ENCODE measurements at places on chromosomes 11 and 22.

GRCh38 chr11:57349491-57350274 lies 11.5 kb downstream of the P2RX3 start:
- DNase-seq: no peak

DNA sequence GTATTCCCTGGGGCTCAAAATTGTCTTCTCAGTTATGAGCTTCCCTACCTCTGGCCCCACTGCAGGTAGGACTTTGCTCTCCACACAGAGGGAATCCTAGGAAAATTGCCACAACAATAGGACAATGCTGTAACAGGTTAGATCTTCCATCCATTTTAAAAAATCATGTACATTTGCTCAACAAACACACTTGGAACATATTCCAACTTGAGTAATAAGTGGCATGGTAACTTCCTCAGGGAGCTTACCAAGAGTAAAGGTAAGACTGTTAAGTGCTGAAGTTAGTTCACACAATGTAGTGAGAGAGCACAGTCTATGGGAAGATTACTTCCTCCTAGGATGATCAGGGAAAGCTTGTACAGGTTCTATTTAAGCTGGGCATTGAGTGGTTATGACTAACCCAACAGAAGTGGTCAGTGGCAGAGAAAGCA lies 78.9 kb upstream of the BIRC3 start:
- DNase-seq: no peak

DNA sequence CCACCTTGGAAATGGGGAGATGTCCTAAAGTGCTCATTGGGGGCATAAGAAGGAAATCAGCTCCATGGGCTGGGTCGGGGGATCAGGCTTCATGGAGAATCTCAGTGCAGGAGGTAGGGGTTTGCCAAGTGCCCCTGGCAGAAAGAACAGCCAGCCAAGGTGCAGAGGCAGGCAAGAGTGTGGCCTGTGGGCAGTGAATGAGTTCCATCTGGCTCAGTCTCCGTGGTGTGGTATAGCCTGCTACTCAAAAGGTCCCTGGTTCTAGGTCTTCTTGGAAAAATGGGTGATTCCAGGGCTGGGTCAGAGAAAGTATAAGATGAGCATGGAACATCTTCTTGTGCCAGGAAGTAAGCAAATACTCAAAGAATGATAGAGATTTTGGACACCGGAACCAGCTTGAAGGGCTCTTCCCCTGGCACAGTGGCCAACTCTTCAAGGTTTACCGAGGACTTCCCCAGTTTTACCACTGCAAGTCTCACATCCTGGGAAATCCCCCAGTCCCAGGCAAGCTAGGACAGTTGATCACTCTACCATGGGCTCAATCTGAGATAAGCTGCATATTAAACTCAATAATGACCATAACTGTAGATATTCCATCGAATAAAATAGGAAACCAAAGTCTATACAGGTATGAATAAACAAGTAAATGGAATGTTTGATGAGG lies 10.6 kb upstream of the ARAP1 start:
- DNase-seq: no peak

DNA sequence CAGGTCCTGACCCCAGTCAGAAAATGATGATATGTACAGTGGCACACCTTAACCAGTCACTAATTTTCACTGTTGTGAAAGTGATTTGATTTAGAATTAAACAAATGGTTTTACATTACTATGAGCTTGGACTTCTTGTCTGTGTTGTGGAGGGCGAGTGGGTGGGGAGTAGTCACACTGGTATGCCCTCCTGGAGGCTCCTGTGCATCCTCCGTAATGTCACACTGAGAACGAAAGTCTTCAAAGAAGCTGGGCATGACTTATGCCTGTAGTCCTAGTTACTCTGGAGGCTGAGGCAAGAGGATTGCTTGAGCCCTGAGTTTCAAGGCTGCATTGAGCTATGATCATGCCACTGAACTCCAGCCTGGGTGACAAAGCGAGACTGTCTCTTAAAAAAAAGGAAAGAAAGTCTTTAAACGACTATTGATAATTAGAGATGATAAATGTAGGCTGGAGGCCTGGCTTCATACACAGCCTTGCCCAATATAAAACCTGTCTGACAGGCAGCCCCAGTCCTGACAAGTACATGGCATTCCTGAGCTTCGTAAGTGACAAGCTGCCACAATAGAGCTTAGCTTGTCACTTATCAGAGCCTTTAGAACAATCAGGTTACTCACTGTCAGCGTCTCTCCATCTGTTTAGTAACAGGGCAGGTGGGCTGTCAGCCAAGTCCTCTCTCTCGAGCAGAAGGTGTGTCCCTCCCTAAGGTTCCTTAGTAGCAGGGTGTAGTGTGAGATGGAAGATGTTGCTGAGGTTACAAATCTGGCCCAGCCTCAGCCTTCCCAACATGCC lies 5.0 kb upstream of the LIMK2 start:
- DNase-seq: no peak

- DNase-seq: no peak
Observed at GRCh38 chr11:73257342-73258103, 14.6 kb upstream of the P2RY6 start.
